Fibroblast of skin of left quadriceps (primary cell): ENCODE measurements at places on chromosomes 11 and 22.
A peak's percentile ranks its signal among the peaks of the same experiment; 100 is the strongest.

GRCh38 chr11:122917311-122917710 is 34.8 kb downstream of the JHY start:
- no peak for DNase-seq

GRCh38 chr11:13145461-13145860 is 132.1 kb upstream of the BMAL1 start:
- DNase-seq = no peak

DNA sequence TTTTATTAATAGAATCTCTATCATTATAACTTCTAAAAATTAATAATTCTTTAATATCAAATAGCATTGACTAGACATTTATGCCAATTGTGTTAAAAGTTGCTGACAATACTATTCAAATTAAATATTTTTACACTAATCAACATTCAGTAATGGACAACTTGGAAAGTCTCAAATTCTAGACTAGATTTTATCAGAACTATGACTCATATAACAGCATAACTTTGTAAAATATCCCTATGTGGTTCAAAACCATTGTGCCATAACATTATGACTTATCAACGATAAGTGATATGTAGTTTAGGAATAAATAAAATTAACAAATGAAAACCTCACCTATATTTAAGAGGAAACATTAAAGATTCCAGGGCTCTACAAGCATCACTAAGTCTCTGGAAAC is 291.8 kb downstream of the SBF2 start:
- DNase-seq = no peak

DNA sequence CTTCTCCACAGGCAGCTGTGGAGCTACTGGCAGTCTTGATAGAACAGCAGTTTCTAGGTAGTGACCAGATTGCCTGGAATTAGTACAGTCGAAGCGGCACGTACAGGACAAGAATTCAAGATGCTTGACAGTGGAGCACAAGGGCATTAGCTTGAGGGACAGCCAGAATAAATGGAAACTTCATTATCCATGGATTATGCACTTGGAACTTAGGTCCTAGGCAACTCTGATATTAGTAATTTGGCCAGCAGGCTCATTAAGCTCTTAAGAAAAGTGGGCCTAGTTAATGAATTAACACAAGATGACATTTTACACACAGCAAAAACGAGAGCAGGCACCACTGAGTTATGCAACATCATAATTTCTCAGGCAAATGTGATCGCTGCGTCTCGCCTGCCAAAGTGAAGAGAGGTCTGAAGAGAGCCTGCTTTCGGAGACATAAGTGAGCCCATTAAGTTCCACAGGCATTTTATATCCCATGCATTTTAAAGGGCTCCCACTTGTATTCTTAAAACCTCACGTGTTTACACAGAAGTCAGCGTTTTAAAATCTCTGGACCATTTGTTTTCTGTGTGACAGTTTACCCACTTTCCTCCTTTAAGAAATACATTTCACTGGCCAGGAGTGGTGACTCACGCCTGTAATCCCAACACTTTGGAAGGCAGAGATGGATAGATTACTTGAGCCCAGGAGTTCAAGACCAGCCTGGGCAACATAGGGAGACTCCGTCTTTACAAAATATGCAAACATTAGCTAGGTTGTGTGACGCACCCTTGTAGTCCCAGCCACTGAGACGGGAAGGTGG is 66.2 kb downstream of the COMMD9 start:
- no peak for DNase-seq

DNA sequence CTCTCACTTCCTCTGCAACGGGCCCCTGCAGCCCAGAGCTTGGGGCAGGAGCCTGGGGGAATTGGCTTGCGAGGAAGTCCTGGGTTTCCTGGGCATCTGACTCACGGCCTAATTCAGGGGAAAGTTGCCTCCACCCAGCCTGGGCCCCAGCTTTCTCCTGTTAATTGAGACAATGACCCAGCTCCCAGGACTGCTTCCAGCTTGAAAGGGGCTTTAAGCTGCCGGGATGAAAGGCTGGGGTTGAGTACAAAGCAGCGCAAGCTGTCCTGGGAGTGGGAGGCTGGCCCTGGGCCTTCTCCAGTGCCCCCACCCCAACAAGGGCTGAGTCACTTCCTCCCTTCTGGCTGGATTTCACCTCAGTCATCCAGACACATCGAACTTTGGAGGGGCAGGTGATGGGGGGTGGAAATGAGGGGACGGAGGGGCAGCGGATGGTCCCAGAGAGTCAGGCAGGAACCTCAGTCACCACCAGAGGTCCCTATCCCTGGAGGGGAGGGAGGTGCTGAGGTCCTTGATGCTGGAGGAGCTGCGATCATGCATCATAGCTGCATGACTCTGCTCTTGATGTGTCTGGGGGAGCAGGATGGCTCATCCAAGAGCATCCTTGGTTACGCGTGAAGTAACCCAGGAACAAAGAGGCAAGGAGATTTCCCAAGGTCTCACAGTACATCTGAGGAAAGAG is 30.1 kb upstream of the OAF start:
- no peak for DNase-seq

DNA sequence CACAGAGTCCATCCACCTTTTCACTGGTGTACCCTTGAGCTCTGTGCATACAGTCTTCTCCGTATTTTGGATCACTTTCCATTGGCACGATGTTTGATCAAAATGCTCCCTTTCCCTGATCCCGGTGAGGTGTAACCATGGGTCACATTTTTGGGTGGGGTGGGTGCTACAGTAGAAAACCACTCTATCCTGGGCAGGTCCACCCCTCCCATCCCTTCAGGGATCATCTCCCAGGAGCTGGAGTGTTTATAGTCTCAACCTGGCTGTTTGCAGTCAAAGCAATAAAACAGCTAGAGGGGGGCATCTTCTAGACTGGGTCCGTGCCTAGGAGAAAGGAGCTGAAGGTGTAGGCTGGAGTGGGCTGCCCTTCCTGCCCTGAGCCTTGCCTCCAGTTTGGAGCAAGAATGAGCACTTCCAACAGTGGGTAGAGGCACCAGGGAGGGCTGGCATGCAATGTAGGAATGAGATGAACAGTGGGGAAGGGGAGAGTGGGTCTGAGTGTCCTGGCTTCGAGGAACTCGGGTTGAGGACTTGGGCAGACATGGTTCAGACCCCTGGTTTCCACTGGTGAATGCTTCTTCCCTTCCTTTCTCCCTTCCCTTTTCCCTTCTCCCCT is 38.8 kb downstream of the RNF141 start:
- DNase-seq = no peak

GRCh38 chr22:35568751-35569739 is 28.4 kb downstream of the RASD2 start:
- no peak for DNase-seq

DNA sequence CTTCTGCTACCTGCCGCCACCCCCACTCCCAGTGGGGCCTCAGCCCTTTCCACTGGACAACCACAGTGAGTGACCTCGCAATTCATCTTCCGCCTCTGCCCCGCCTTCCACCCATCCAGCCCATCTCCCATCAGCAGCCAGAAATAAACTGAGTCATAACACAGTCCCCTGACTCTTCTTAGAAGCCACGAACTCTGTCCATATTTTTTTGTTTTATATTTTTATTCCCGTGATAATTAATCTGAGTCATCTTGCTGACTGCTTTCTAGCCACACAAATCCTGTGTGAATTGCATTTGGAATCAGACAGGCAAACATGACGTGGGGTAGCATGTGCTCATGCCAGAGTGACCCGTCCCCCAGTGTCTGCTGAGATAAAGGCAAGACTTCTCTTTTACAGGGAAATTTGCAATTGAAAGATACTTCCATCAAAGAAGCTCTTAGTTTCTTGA is 7.0 kb downstream of the FADD start:
- DNase-seq = no peak

DNA sequence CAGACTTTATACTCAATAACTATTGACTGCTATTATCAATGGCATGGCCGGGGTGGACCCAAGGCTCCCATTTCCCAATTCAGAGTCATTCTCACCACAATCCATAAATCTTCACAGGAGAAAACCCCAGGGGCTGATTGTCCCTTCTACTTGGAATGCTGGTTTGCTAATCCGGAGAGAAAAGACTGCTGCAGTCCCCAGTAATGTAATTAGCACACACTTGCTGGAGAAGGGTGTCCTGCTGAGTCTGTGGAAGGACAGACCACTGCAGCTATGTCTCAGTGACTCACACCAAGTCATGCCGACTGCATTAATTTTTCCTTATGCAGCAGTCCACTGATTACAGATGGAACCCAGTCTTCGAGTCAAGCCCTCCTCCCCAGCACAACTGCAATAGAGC is 5.9 kb upstream of the ETS1 start:
- DNase-seq = peak; percentile 52

GRCh38 chr11:118200497-118200896 is 24.1 kb upstream of the SCN2B start:
- no peak for DNase-seq

- no peak for DNase-seq
Observed at GRCh38 chr22:42443240-42444076, 11.3 kb upstream of the NFAM1 start.

- no peak for DNase-seq
Observed at GRCh38 chr11:130402570-130402969, 25.8 kb downstream of the ADAMTS8 start.

DNA sequence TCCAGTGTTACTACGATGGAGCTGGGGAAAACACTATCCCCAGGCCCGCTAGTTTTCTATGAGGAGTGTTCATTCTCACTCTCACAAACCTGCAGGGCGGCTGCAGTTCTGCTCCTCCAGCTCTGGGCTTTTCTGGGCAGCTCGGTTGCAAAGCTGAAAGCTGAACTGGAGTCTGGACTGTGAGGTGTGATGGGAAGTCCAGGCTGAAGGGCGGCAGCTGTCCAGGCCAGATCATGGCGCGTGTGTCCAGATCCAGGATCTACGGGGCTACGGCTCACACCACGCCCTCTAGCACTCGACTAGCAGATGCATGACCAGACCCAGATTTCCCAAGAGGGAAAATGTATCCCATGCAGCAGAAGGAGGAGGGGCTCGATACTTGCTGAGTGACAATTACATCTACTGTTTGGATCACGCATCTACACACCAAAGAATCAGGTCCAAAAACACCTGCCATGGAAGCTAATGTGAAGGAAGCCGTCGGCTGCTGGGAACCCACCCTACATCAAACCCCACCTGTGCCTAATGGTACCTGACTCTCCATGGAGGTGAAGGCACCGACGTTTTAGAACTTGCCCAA is 555.0 kb downstream of the BRD1 start:
- no peak for DNase-seq

DNA sequence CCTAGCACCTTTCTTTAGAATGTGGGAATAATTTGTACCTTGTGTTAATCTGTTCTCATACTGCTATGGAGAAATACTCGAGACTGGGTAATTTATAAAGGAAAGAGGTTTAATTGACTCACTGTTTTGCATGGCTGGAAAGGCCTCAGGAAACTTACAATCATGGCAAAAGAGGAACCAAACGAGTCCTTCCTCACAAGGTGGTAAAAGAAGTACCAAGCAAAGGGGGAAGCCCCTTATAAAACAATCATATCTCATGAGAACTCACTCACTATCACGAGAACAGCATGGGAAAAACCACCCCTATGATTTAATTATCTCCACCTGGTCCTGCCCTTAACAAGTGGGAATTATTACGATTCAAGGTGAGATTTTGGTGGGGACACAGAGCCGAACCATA is 127.1 kb upstream of the ANO3 start:
- DNase-seq = no peak

GRCh38 chr11:126231725-126232459 is 20.3 kb downstream of the FAM118B start:
- peak; percentile 8 for DNase-seq

- no peak for DNase-seq
Observed at GRCh38 chr11:11669233-11669846, 47.5 kb upstream of the GALNT18 start.

DNA sequence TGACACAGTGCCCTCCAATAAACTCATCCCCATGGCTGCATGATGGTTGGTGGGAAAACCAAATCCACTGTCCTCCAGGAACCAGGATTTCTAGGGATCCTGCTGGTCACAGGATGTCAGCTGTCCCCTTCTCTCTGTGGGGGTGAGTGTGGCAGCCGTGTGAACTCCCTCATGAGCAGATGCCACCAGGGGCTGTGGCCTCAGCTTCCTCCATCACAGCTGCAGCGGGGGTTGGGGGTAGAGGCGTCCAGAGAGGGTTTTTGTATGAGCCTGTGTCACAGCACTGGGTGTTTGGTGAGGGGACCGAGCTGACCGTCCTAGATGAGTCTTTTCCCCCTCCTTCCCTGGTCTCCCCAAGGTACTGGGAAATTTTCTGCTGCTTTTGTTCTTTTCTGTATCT is 26.4 kb downstream of the IGLL5 start:
- no peak for DNase-seq

GRCh38 chr11:116651098-116651736 is 121.6 kb downstream of the BUD13 start:
- DNase-seq = no peak

DNA sequence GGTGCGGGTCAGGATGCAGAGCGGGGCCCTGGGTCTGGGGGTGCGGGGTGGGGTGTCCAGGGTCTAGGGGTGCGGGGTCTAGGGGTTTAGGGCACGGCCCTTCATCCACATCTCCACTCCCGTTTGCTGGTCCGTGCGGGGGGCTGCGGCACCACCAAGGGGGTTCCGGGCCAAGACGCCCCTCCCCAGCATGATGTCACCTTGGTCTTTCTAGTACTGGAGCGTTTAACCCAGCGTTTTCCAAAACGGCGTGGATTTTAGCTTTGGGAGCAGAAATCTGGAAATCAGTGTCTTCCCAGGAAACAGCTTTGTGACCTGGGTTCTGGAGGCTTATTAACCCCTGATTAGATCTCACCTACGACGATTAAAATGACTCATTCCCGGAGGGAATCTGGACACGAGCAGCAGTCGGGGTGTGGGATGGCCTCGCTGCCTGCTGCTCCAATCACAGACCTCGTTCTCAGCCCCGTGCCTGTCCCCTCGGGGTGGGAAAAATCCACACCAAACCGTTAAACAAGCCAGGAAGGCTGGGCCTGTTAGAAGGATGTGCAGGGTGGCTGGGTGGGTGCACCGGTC is 759 bp downstream of the AP2A2 start:
- DNase-seq = no peak

- no peak for DNase-seq
Observed at GRCh38 chr11:12293486-12293885, 83.9 kb upstream of the PARVA start.

DNA sequence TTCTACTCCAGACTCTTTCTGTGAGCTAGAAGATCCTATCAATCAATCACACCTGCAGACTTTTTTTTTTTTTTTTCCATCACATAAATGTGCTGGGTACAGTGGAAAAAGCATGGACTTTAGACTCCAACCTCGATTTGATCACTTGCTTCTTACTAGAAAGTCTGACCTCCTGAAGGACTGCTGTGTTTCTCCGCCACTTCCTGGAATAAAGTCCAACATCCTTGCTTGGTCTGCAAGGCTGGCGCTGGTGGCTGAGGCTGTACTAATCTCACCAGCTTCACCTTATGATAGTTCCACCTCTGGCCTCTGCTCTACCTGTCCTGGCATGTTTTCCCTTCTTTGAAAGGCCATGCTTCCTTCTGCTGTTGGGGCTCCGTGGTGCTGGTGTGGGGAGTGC is 60.9 kb upstream of the SESN3 start:
- DNase-seq = no peak

- no peak for DNase-seq
Observed at GRCh38 chr11:47550288-47551047, 2.5 kb downstream of the CELF1 start.

- DNase-seq = no peak
Observed at GRCh38 chr11:92735039-92735438, 234.4 kb upstream of the MTNR1B start.

- DNase-seq = no peak
Observed at GRCh38 chr22:42630901-42631602, 9.3 kb downstream of the ATP5MGL start.
